Substantia nigra (tissue), 51 donors: ENCODE measurements at places on chromosomes 16 and 17.
A peak's percentile ranks its signal among the peaks of the same experiment; 100 is the strongest.

- no peak for DNase-seq
These were observed 3.1 kb downstream of the ATF7IP2 start for GRCh38 chr16:10388988-10389387.

GRCh38 chr17:81901167-81902022, 643 bp upstream of the NPB start:
- no peak for DNase-seq

GRCh38 chr17:50487213-50488096, 8.8 kb downstream of the RSAD1 start:
- DNase-seq, result no peak

DNA sequence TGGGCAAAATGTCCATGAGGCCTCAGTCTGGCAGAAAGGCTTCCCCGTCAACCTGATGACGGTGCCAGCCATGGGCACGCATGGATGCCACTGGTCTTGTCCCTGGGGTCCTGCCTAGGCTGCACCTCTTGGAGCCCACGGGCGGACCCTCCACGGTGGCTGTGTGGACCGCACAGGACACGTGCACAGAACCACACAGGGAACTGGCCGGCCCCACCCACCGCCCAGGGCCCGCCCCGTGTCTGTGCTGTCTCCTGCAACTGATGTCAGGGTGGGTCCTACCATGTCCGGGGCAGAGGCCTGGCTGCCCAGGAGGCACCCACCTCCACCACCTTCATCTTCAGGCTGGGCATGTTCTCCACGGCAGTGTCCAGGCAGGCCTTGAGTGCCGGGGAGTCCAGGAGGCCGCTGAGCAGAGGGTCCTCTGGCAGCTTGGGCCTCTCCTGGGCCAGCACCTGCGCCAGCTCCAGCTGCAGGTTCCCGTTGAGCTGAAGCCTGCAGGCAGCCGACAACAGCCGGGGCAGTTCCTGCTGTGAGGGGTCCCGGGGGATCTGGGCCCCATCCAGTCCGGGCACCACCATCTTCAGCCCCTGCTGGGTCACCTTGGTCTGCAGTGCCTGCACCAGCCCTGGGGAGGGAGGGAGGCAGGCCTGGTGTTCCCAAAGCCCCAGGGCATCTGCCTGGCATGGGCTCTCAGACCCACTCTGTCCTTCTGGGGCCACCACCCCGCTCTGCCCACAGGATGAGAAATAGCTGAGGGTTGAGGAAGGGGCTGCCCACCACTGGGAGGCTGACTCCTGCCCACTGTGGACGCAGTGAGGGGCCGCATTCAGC, 11.9 kb downstream of the FASN start:
- DNase-seq, result no peak

- no peak for DNase-seq
These were observed 8.5 kb downstream of the TUBG1 start for GRCh38 chr17:42617956-42618431.

- DNase-seq, result no peak
These were observed 96.8 kb downstream of the BRIP1 start for GRCh38 chr17:61766520-61766919.

DNA sequence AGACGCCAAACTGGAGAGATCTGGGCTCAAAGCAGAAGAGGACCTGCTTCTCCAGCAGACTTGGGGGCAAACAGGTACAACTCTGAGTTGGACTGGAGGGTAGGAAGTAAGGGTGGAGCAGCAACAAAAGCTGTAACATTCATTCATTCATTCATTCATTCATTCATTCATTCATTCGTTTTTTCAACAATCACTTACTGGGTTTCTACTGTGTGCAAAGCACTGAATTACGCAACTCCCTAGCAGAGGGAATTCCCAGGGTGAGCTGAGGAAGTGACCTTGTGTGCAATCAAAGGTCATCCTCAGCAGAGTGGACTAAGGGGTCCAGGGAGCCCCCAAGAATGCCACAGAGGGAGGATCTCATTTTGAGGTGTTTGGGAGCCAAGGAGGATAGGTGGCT, 231.1 kb upstream of the SDK2 start:
- no peak for DNase-seq

DNA sequence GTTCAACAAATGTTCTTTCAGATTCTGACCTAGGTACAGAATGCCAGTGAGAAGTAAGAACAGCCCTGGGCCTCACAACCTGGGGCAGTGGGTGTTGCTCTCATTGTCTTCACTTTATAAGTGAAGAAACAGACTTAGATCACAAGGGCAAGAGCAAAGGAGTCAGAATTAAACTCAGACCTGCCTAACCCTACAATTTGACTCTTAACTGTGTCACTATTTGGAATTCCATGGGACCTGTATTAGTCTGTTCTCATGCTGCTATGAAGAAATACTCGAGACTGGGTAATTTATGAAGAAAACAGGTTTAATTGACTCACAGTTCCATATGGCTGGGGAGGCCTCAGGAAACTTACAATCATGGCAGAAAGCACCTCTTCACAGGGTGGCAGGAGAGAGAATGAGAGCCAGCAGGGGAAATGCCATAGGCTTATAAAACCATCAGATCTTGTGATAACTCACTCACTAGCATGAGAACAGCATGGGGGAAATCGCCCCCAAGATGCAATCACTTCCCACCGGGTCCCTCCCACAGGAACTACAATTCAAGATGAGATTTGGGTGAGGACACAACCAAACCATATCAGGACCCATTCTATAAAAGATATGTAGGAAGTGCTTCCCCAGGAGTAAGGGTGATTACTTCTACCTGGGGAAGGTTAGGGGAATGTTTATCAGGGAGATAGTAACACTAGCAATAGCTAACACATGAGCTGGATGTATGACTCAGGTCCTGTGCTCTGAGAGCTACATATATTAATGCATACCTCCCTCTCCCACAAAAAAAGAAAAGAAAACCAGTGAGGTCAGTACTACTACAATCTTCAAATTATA, 270.1 kb downstream of the SOX9 start:
- DNase-seq, result no peak

DNA sequence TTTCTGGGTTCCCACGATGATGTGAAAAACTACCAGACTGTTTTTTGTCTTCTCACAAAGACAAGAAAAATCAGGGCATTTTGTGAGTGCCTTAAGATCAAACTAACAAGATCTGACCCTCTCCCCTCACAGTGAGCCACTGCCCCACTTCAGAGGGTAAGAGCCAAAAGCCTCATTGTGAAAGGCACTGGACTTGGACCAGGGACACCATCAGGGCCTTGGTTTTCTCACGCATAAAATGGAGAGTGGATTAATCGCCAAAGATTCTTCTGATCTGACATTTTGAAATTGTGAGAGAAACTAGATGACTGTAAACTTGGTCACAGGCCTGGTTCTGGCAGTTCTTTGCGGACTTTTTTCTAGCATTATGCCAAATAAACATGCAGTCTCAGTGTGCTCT, 21.0 kb upstream of the ENDOV start:
- no peak for DNase-seq

- DNase-seq, result peak; percentile 54
These were observed 1.3 kb upstream of the SOCS1 start for GRCh38 chr16:11257131-11257938.

GRCh38 chr16:35631261-35631945, 2172.0 kb downstream of the TP53TG3F start:
- no peak for DNase-seq

DNA sequence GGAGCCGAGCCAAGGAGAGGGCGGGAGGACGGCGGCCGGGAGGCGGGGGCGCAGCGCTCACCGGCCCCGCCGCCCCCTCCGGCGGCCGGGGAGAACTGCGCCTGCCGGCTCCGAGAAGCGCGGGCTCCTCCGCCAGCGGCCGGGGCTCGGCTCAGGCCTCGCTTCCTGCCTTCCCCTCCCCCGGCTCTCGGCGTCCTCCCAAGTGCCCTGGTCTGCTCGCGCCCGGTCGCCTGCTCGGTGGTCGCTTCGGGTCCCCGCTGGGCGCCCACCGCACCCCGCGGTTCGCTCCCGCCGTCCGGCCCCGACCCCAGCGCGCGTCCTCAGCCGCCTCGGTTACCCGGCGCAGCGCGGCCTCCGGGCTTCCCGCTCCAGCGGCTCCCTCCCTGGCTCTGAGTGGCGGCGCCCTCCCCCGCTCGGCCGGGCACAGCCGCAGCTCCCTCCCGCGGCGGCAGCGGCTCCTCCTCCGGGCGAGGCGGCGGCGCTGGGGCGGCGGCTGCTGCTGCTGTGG, 313 bp downstream of the UBTF start:
- no peak for DNase-seq

DNA sequence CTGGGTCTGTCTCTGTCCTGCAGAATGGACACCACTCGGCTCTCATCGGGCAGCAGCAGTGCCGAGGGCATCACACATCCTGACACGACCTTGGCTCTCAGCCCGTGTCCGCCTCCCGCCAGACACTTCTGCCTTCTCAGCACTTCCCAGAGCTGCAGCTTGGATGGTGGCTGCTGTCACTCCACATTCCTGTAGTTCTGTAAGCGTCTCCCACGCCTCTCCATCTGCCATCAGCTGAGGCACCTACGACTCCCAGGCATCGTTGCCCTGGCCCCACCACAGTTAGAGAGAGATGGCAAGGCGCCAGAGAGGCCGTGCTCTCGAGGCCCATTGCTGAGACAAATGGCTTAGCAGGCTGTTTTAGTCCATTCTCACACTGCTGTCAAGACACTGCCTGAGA, 195.9 kb upstream of the CHMP6 start:
- DNase-seq, result peak; percentile 25

GRCh38 chr17:78875363-78876093, 27.5 kb downstream of the CEP295NL start:
- no peak for DNase-seq

DNA sequence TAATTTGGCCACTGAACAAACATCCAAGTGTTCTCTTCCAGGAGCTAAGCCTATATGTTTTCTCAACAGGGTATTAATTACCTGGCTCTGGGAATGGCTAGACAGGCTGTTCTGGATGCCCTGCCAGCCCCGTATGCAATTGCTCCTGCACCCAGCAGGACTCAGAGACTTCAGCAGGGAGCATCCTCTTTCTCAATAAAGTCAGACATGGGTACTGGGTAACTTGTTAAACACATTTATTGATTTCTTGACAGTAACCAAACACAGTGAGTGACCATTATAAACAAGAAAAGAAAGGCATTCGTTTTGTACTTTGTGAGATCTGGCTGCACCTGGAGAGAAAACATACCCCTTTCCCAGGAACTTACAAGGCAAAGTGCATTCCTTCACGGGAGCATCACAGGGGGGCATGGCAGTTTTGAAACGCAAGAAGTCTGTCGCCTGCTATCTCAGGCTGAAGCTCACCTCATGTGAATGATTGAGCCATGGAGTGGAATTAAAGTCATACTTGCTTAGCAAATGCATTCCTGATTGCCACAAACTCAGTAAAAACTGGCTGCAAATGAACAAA, 369.8 kb downstream of the UTP18 start:
- DNase-seq, result no peak

DNA sequence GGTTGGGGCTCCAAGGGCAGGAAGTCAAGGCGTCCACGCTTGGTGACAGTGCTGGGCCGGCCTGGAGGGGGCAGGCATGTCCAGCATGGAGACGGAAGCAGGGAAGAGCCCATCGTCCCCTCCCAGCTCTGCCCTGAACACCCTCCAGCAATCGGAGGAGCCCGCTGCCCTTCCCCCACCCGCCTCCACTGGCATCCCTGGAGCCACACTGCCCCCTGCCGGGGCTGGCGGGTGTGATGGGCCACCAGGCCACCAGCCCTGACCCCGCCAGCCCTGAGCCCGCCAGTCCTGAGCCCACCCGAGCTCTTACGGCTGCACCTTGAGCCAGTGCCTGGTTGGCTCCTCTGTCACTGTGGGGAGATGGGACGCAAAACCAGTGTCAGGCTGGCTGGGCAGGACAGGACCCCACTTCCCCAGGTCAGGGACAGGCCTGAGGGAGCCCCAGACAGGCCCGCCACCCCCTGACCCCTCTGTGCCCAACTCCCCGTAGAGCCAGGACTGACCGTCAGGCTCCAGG, 4.1 kb upstream of the CDH15 start:
- peak; percentile 74 for DNase-seq

DNA sequence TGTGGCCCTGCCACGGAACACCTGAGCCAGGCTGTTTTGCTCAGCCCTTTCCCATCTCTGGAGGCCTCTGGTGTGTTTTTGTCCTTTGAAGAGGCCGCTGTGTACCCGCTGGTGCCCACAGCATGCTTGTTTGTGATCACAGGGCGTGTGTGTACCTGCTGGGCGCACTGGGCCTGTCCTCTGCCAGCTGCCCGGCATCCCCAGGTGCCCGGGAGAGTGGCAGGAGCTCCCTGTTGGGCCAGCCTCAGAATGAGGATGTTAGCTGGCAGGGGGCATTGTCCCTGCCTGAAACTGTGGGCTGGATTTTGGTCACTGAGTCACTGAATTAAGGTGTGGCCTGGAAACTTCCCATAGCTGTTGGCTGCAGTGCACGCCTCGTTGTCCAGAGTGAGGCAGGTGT, 31.1 kb downstream of the BAIAP2 start:
- no peak for DNase-seq

DNA sequence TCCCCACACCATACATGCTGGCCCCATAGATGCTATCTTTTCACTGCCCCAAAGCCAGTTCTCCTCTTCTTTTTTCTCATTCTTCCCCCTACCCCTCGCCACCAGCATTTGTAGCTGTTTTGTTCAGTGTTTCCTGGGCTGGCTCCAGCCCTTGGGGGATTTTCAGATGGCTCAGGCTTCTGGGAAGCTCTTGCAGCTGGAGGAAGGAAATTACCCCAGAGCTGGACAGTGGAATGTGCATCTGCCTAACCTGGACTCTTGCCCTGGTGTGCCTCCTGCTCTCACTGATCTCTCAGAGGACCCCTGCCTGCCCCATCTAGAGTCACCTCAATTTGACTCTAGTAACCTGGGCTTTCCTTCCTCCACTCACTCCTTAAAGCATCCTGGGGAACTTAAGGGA, 82.8 kb downstream of the MYH13 start:
- DNase-seq, result no peak
